Stimulated activated CD4-positive, alpha-beta T cell treated with anti-CD3 and anti-CD28 coated beads, Interleukin-1b, Interleukin-23, amount 100 ng/mL, for 24 hours (primary cell): ENCODE measurements at places on chromosomes 1 and 21.

DNA sequence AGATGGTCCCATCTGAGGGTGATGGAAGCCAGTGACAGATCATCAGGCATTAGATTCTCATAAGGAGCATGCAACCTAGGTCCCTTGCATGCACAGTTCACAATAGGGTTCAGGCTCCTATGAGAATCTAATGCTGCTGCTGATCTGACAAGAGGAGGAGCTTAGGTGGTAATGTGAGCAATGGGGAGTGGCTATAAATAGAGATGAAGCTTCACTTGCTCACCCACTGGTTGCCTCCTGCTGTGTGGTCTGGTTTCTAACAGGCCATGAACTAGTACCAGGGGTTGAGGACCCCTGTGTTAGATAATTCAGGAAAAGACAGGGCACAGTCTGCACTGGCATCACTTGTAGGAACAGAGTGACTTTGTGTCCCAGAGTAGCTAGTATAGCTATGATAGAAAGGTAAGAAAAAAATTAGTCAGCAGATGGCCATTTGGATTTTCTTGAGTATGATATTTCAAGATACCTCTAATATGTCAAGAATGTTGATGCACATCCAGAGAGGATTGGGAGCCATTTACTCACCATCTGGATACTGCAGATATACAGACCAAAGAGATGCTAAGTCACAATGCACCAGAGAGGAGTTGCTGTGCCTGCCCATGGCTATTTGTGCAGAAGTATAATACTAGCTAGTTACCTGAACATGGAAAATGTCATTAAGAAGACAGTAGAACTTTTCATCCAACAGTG, 53.6 kb downstream of the ADCY10 start:
- no peak for DNase-seq

GRCh38 chr1:22275626-22276395, 132.9 kb upstream of the WNT4 start:
- DNase-seq: peak; percentile 7

DNA sequence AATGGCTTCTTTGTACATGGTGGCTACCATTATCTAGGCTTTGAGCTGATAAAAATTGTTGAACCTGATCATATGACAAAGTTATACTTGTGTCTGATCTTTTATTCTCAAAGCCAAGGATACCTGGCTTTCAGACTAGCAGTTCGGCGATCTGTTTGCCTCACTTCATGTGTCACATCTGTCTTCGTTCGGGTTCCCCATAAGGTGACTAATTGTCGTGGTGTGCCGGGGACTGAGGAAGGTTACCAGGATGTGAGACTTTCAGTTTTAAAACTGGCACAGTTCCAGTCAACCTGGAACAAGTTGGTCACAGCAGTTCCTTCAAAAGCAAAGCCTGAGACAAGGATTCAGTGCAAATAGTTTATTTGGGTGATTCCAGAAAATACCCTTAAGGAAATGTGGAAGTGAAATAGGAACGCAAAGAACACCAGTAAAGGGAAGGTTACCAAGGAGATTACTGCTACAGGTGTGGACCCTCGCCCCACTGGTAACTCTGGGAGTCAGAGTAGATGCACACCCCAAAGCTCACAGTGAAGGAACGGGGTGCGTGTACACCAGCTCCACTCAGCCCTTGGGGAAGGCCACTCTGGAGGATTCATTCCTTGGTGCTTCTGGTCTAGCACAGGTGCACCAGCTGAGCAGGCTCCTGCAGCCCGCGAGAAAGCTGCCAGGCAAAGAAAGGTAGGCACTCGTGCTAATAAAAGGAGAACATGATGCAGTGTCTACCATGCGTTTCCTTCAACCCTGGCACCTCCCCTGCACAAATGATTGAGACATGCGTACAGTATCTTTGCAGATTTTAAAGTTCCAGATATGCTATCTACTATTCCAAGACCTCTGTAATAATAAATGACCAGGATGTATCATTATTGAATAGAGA, 69.0 kb downstream of the VWA5B1 start:
- peak; percentile 65 for DNase-seq

GRCh38 chr1:102546251-102546650, 549.5 kb upstream of the OLFM3 start:
- no peak for DNase-seq

- DNase-seq: no peak
Observed at GRCh38 chr1:193471981-193472380, 285.6 kb upstream of the B3GALT2 start.

DNA sequence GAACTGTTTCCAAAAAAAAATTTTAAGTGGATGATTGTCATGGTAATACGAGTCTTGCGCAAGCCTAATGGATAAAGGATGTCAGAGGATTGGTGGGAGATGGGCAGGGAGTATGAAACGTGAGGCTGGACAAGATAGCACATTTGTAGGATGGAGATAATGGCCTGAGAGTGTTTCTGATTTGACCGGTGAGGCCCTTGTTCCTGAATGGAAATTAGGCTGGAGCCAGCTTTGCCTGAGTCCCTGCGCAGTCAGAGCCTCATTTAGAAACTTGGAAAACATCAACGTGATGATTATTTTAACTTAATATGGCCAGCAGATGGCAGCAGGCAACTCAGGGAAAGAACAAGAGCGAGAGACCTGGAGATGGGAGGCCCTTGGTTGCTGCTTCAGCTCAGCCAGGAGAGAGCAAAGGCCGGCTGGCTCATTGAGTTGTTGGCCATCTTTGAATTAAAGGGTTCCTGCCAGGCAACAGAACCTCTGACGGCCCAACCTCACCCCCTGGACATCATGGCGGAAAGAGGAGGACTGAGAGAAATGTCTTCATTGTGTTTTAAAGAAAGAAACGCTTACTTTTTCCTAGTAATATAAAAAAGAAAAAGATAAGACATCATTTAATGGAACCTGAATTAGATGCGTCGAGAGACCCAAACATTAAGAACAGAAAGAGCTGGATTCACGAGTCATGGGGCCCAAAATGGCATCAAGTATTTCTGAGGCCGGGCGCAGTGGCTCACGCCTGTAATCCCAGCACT, 80.3 kb downstream of the SELENOF start:
- DNase-seq: peak; percentile 21

- no peak for DNase-seq
Observed at GRCh38 chr1:66773227-66773626, 21.0 kb downstream of the DYNLT5 start.

- no peak for DNase-seq
Observed at GRCh38 chr21:38208118-38208517, 48.7 kb upstream of the KCNJ15 start.

GRCh38 chr1:37471345-37472231, 2.8 kb upstream of the ZC3H12A start:
- no peak for DNase-seq

DNA sequence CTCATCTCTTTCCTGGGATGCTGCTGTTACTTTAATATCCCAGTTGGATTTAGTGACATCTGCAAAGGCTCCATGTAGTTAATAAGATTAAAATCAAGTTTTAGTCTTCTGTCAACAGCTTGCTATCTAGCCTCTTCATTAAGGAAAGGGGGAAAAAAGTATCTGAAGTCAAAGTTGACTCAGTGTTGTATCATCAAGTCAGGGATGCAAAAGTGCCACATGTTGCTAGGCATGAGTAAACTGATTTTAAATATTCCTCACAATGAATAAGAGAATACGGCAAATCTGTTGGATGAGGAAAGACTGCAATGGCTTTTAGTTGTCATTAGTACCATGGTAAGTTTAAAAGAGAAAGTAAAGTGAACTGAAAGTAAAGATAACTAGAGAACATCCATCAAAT, 383.2 kb upstream of the ZRANB2 start:
- DNase-seq: no peak

GRCh38 chr1:28579401-28579800, 12.7 kb upstream of the RAB42 start:
- DNase-seq: no peak

- DNase-seq: no peak
Observed at GRCh38 chr1:20233866-20234265, 47.5 kb upstream of the PLA2G2C start.

DNA sequence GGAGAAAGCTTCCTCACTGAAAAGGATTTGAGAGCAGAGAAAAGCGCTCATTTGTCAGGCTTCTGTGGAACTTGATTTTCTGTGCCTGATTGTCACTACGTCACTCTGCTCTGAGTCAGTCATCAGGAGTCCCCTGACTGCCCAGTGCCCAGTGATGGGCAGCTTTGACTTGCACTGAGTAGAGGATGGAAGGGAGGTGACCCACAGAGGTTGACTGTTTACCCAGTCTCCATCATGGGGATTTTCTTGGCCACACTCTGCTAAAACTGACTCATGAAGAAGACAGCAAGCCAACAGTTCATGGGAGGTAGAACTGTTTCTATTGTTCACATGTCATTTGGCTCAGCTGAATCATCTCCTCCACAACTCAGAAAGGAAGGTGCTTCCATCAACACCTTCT, 82.1 kb upstream of the DUSP10 start:
- no peak for DNase-seq

DNA sequence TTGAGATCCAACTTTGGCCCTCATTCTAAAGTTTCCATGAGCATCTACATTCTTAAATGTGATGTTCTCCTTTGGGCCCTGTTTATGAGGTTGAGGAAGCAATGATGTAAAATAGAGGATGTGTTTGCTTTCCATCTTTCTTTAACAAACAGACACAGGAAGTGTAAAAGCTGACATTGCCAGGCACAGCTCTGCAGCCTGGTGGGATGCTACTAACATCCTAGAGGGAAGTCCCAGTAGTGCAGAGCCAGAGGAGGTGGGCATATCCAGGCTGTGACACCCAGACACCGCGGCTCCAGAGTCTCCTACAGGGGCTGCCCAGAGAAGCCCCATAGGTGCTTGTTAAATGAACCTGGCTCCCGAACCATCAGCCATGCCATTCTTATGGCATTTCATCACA, 16.2 kb downstream of the OLFML2B start:
- no peak for DNase-seq

DNA sequence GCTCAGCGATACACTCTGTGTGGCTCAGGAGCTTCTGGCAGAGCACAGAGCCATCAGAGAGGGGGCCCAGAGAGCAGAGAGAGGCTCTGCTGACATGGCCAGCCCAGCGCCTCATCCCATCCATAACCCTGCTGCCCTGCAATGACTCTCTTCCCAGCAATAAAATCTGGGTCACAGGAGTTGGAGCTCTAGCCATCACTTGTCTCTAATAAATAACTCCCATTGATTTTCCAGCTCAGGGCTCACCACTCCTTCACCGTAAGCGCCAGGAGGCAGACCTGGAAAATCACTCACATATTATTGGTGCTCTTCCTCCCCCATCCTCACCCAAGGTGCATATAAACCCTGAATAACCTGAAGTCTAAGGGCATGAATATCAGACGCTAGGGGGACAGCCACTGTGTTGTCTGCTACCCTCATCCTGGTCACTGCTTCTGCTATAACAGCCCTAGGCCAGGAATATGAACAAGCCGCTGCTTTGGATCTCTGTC, at the start of gene APCS:
TSS of gene APCS (plus strand) at position 366 of the 491 bp plus-strand sequence. CDS start at position 462, 96 bp downstream.
- no peak for DNase-seq

GRCh38 chr1:27912429-27912828, 22.4 kb upstream of the SMPDL3B start:
- no peak for DNase-seq

DNA sequence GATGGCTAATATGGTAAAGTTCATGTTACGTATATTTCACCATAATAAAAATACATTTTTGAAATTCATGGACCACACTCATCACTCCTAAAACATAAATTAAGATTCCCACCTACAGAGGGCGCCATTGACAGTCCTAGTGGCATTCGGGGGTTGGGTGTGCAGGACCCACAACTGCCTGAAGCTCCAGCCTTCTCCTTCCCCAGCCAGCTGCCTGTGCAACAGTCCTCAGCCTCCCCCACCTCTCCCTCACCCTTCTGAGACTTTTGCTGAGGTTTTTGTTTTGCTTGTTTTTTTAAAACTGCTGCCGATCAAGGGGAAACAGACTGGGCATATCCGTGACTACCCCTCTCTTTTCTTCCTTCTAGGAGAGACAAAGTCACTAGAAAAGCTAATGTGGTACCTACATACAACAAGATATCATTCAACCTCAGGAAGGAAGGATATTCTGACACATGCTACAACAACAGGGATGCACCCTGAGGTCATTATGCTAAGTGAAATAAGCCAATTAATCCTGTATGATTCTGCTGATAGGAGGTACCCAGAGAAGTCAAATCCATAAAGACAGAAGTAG, 9.2 kb upstream of the EVA1C start:
- DNase-seq: peak; percentile 34

- no peak for DNase-seq
Observed at GRCh38 chr1:53266038-53266437, 27.7 kb upstream of the MAGOH start.

DNA sequence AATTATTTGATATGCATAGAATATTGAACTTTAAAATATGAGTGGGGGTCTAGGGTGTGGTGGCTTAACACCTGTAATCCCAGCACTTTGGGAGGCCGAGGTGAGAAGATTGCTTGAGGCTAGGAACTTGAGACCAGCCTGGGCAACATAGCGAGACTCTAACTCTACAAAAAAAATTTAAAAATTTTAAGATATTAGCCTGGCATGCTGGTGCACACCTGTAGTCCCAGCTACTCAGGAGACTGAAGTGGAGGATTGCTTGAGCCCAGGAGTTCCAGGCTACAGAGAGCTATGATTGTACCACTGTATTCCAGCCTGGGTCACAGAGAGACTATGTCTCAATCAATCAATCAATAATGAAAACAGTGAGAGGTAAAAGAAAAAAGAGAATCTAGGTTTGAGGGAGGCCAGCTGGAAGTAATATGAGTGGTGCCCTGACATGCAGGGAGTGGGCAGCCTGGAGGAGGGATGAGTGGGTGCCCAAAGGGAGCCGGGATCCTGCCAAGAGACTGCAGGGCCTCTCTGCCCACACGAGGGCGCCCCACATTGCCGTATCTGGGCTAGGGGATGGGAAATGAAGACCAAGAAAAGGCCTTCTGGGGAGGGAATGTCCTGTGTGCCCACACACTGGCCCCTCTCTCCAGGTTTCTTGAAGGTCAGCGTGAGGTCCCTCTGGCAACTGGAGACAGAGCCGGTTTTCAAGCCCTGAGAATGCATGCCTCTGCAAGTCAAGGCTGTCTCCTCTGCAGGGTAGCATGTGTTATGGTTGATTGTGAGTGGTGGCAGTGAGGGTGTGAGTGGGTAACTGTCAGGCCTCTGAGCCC, 93.9 kb upstream of the PPM1J start:
- DNase-seq: peak; percentile 38

GRCh38 chr1:200929530-200930278, 35.0 kb downstream of the INAVA start:
- DNase-seq: no peak

DNA sequence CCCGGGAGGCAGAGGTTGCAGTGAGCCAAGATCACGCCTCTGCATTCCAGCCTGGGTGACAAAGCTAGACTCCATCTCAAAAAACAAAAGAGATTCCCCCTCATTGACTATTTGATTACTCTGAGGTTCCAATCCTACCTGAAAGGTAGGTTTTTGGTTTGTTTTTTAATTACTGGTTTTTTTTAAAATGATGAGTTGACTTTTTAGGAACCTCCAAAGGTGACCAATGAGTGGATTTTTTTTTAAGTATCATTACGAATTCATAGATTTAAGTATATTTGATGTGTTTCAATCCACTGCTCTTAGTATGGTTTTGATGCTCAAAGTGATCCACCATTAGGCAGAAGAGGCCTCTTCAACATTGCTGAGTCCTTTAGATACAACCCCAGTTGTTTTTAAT, 47.9 kb upstream of the LAX1 start:
- no peak for DNase-seq
